ENCODE measurements at places on chromosomes 7 and 10. TPM values are rescaled to one million over a fixed set of nuclear protein-coding genes. Genes with fewer than 3 reads are reported as not detected.

Gene SUN3
- total RNA-seq, result not detected

Gene ACSM6
- 0.10 TPM for total RNA-seq

Gene RBP4
- total RNA-seq, result 5.8 TPM

Gene GGCT
- total RNA-seq, result 18.0 TPM

Gene CDH23
- total RNA-seq, result not detected

Gene SPDYE2B
- total RNA-seq, result not detected

Gene SCART1
- 0.35 TPM for total RNA-seq

Gene GPR158
- total RNA-seq, result not detected

Gene GRID2IP
- total RNA-seq, result 0.69 TPM

All from renal cortical epithelial cell (primary cell).